RKO (cell line): ENCODE measurements at places on chromosomes 6 and 20.

DNA sequence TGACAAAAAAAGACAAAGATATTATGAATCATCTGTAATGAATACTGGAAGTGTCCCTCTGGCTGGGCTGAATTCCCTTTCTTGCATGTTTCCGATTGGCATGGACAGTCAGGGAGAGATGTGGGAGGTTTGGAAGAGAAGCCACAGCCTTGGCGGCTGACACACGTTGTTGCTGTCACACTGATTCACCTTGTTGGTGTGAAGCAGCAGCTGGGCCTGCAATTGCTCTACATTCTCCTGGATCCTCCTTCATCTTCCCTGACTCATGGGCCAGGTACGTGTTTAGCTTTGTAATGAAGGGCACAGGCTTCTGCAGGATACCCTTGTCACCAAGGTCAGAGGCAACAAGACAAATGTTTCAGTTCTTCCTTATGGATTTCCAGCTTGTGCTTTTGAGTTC, 13.4 kb upstream of the SMIM8 start:
- peak; percentile 15 for DNase-seq

DNA sequence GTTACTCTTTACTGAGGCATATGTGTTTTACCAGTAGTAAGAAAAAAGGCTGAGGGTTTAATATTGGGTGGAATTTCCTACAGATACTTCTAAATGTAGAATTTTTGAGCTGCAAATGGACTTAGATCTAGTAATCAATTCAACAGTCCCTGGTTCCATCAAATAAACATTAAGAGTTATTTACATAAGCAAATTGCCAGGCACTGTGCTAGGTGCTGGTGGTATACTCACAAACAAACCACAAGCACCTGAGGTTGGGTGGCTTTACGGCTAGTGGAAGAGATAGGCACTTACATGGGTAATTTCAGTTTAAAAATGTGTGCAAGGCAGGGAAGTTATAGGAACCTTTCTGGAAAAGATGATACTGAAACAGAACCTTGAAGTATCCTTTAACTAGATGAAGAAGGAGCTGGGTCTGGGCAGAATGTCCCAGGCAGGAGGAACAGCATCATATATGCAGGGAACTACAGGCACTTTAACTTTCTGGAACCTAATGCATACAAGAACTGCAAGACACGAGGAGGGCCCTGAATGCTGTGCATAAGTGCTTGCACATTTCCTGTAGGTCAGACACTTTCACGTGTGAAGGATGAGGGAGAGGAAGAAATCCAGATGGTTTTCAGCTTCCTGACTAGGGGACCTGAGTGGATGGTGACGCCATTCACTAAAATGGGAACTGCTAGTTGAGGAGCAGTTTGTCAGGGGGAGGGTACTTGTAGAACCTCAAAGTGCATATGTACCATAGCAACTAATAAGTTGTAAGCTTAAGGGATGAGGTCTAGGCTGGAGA, 4.5 kb downstream of the CCN6 start:
- DNase-seq = no peak

- DNase-seq = no peak
Observed at GRCh38 chr6:84872996-84873723, 108.8 kb upstream of the TBX18 start.

- no peak for DNase-seq
Observed at GRCh38 chr6:103326760-103327757, 1532.7 kb downstream of the HACE1 start.

DNA sequence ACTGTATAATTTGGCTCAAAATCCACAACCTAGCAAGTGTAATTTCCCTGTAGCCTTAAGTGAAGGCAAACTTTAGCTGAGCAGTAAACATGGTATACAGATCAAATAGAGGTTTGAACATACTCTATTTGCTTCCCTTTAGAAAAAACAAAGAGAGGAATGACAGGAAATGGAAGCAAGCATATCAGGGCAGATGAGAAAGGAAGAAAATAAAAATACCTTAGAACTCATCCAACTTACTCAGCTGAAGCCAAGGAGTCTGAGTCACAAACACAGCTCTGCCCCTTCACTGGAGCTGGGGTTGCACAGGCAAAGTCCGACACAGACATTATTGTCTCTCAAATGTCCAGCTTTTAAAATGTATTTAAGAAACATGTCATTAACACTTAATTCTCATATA, 379.9 kb upstream of the IRAK1BP1 start:
- no peak for DNase-seq

DNA sequence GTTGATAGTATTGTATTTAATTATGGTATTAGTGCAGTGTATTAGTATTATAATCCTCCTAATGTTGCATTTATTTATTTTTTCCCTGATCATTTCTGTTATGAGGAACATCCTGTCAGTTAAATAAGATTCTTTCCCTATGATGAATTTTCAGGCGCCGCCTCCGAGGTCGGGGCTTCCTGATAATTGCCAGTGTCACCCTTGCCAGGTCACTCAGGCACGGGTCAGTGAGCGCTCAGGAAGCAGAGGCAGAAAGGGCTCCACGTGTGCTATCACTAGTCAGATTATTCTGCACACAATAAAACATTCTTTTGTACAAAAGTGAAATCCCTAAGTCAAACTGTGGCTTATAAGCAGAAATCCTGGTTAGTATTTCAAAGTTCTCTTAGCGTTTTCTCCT, 64.8 kb downstream of the TSHZ2 start:
- DNase-seq = peak; percentile 18

DNA sequence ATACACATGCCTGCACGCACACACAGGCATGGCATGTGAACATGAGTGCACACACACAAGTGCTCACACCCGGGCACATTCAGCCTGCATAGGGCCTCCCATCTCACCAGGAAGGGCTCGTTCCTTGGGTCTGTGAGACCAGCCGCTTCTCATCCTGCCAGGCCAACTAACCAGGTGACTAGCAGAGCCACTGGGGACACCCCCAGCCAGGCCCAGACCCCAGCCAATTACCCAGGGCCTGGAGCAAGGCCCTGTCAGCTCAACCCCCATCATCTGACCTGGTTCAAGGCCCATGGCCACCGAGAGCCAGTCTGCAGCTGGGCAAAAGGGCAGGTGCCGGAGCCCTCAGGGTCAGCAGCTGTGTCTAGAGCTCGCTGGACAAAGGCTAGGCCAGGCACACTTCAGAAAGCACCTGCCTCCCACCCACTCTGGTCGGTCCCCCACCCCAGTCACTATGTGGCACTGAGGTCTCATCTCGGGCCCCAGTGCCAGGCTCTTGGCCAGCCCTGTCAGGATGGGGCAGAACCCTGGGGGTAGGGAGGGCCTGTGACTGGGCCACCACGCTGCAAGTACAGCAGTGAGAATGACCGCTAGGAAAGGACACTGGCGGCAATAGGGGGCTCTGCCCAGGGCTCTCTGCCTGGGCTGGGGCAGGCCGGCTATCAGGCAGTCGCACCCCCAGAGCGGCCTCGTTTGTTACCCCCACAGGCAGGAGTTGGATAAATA, 26.8 kb upstream of the MRGBP start:
- no peak for DNase-seq

GRCh38 chr20:15564981-15565380, 1008.3 kb downstream of the KIF16B start:
- no peak for DNase-seq

- no peak for DNase-seq
Observed at GRCh38 chr6:36848658-36849441, 9.6 kb upstream of the CPNE5 start.

- DNase-seq = no peak
Observed at GRCh38 chr6:130575971-130576370, 210.2 kb downstream of the TMEM200A start.

DNA sequence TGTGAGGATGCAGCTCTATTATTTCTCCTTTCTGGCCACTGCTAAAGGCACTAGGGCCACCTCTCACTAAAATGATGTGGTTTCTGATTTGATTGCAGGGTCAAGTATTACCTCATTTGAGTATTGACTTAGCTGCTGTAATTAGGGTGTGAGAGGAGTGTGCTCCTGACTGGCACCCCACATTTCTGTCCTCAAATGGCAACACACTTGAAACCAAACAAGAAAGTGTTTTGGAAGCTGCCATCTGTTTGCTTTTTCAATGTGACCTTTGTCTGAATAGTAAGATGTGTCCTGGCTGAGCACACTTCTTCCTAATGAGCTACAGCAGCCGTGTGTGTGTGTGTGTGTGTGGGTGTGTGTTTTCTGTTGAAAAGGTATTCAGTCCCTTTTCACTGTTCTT, 62.8 kb upstream of the SCP2D1 start:
- DNase-seq = no peak

GRCh38 chr20:2163312-2163711, 61.7 kb downstream of the STK35 start:
- DNase-seq = no peak

GRCh38 chr6:37135835-37136694, 33.9 kb upstream of the PIM1 start:
- no peak for DNase-seq

GRCh38 chr20:34862724-34863123, 9.9 kb downstream of the GGT7 start:
- no peak for DNase-seq

DNA sequence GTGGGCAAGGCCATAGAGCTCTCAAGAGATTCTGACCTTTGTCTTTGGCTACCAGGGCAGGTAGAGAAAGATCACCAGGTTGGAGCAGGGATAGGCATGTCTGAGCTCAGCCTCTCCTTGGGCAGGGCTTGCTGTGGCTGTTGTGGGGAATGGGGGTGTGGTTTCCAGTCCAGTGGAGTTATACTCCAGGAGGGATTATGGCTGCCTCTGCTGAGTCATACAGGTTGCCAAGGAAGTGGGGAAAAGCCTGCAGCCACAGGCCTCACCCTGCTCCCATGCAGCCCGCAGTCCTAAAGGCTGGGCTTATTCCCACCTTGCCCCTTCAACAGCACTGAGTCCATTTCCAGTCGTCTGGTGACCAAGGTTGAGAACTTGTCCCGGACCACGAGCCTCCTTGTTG, 21.9 kb downstream of the MEP1A start:
- DNase-seq = no peak

- DNase-seq = no peak
Observed at GRCh38 chr6:118744261-118744941, 93.0 kb upstream of the CEP85L start.

DNA sequence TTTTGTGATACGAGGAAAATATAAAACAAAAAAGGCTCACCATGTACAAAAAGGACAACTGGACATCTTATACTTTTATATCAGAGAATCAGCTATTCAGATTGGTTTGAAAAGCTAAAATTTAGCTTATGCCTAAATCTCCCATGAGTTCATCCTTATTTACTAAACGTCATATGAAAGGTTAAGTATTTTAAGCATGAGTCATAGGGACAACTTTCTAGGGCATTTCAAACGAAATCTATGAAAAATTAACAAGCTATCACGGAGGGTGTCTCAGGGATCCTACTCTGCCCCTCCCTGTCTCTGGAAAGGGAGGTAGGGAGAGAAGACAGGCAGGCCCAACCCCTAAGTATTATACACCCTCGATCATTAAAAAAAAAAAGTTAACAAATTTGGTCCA, 124.1 kb upstream of the LOC128125822 start:
- no peak for DNase-seq

- no peak for DNase-seq
Observed at GRCh38 chr20:42982218-42982617, 207.5 kb downstream of the PTPRT start.

DNA sequence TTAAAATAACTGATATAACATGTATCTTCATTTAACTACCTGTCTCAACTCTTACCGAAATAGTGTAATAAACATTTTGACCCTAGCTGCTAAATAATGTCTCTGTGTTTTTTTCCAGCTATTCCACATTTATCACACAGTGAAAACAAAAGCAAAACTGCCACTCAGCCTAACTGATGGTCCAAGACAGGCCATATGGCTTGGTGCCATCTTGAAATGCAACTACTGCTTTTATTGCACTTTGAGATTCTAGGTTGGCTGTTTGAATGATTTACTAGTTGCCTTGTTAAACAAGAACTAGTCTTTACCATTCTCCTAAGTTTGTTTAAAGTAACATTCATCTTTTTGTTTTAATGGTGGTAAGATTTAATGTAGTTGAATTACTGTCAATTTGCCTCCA, 739.8 kb downstream of the TFAP2A start:
- no peak for DNase-seq

DNA sequence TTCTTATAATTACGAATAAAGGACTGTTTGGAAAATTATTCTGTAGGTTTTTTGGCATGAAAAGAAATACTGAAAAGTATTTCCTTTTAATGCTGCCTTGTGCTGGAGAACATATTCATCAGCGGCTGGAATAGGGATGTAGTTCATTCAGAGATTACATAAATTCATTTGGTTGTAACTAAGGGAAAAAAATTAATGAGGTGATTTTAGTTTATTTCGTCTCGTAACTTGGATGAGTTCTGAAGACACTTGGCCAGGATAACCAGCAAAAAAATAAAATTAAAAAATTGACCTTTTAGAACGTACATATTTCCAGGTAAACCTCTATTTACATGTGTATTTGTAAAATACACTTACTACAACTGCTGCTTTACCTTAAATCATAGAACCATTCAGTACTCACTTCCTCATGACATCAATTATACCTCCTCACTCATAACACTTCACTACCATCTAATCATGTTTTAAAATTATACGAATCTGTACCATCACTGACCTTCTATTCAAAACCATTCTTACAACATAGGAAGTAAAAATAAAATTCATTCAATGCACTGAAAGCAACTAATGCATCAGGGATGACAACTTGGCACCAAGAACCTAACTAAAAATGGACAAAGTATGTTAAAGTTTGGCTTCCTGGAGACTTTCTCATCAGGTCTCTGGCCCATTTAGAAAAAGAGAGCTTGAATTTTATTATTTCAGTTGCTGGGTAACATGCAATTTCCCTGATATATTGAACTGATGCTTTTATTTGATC, 17.2 kb downstream of the KLHL31 start:
- DNase-seq = no peak

- DNase-seq = no peak
Observed at GRCh38 chr6:169263836-169264608, 10.4 kb upstream of the THBS2 start.

- DNase-seq = no peak
Observed at GRCh38 chr20:57434390-57434700, 43.1 kb downstream of the RBM38 start.

- no peak for DNase-seq
Observed at GRCh38 chr20:24559114-24559732, 89.8 kb downstream of the SYNDIG1 start.

DNA sequence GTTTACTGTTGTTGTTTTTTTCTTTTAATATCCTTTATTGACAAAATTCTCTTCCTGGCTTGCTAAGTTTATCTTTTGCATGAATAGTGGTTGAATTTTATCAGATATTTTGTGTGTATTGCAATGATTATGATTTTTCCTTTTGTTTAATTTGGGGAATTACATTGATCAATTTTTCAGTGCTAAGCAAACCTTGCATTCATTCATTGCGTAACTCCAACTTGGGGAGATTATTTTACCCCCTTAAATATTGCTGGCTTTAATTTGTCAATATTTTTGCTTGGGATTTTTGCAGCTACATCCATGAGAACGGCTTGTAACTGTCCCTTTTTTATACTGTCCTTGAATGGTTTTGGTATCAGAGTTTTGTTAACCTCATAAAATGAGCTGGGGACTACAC, 63.4 kb downstream of the SERAC1 start:
- no peak for DNase-seq
